ENCODE measurements at places on chromosomes 3 and 15. TPM values are rescaled to one million over a fixed set of nuclear protein-coding genes. Genes with fewer than 3 reads are reported as not detected.

- peaks cover 17% of the 10 kb centered on the region for H3K27me3 ChIP-seq
- no peak overlapping the region for H3K4me3 ChIP-seq
- H3K27ac ChIP-seq: no peak overlapping the region
- no peaks in the 10 kb centered on the region for H3K36me3 ChIP-seq
Measured at GRCh38 chr3:51953445-51953844, 1.7 kb upstream of the GPR62 start.

- H3K36me3 ChIP-seq: no peaks in the 10 kb centered on the region
- no peak for DNase-seq
- no peaks in the 10 kb centered on the region for H3K4me1 ChIP-seq
- peaks cover 6% of the 10 kb centered on the region for H3K27me3 ChIP-seq
- no peak overlapping the region for H3K4me3 ChIP-seq
- no peak overlapping the region for H3K27ac ChIP-seq
Measured at GRCh38 chr3:159782724-159783421, 205.8 kb upstream of the IL12A start.

GRCh38 chr15:84799511-84800187, 17.5 kb upstream of the ALPK3 start:
- peaks cover 16% of the 10 kb centered on the region for H3K36me3 ChIP-seq
- no peaks in the 10 kb centered on the region for H3K4me1 ChIP-seq
- no peak overlapping the region for H3K4me3 ChIP-seq
- no peak overlapping the region for H3K27ac ChIP-seq

DNA sequence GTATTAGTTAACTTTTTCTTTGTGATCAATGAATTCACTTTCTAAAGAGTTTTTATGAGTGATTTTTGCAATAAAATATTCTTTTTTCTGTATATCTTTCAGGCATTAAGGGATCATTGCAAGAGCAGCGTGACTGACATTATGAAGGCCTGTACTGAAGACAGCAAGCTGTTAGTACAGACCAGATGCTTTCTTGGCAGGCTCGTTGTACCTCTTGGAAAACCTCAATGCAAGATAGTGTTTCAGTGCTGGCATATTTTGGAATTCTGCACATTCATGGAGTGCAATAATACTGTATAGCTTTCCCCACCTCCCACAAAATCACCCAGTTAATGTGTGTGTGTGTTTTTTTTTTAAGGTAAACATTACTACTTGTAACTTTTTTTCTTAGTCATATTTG, 24.4 kb downstream of the SELENOT start:
- H3K4me3 ChIP-seq: no peak overlapping the region
- DNase-seq: no peak
- no peak overlapping the region for H3K27ac ChIP-seq

- no peak overlapping the region for H3K27ac ChIP-seq
- H3K27me3 ChIP-seq: no peaks in the 10 kb centered on the region
- H3K4me1 ChIP-seq: no peaks in the 10 kb centered on the region
- no peak for DNase-seq
- no peak overlapping the region for H3K4me3 ChIP-seq
Measured at GRCh38 chr3:173939331-173939730, 541.8 kb downstream of the NLGN1 start.

- H3K27ac ChIP-seq: no peak overlapping the region
- no peaks in the 10 kb centered on the region for H3K27me3 ChIP-seq
- DNase-seq: no peak
- H3K4me1 ChIP-seq: no peaks in the 10 kb centered on the region
- H3K4me3 ChIP-seq: no peak overlapping the region
- H3K36me3 ChIP-seq: no peaks in the 10 kb centered on the region
Measured at GRCh38 chr3:154850921-154851320, 229.2 kb upstream of the MME start.

- no peaks in the 10 kb centered on the region for H3K27me3 ChIP-seq
- H3K36me3 ChIP-seq: no peaks in the 10 kb centered on the region
- no peaks in the 10 kb centered on the region for H3K4me1 ChIP-seq
- no peak overlapping the region for H3K4me3 ChIP-seq
- DNase-seq: no peak
Measured at GRCh38 chr3:165903885-165904630, 66.8 kb upstream of the BCHE start.

GRCh38 chr3:126438186-126438585, 37.5 kb downstream of the ZXDC start:
- no peak overlapping the region for H3K27ac ChIP-seq
- no peaks in the 10 kb centered on the region for H3K27me3 ChIP-seq
- H3K36me3 ChIP-seq: peaks cover 20% of the 10 kb centered on the region
- no peaks in the 10 kb centered on the region for H3K4me1 ChIP-seq
- H3K4me3 ChIP-seq: no peak overlapping the region

- H3K36me3 ChIP-seq: no peaks in the 10 kb centered on the region
- H3K27ac ChIP-seq: no peak overlapping the region
- no peak for DNase-seq
- peaks cover 24% of the 10 kb centered on the region for H3K4me1 ChIP-seq
- no peak overlapping the region for H3K4me3 ChIP-seq
Measured at GRCh38 chr15:91520850-91521249, 332.7 kb upstream of the SLCO3A1 start.

GRCh38 chr3:188605231-188605630, 451.3 kb downstream of the LPP start:
- H3K27me3 ChIP-seq: no peaks in the 10 kb centered on the region
- H3K4me1 ChIP-seq: peaks cover 10% of the 10 kb centered on the region
- H3K36me3 ChIP-seq: peaks cover 18% of the 10 kb centered on the region
- H3K4me3 ChIP-seq: no peak overlapping the region
- no peak for DNase-seq

DNA sequence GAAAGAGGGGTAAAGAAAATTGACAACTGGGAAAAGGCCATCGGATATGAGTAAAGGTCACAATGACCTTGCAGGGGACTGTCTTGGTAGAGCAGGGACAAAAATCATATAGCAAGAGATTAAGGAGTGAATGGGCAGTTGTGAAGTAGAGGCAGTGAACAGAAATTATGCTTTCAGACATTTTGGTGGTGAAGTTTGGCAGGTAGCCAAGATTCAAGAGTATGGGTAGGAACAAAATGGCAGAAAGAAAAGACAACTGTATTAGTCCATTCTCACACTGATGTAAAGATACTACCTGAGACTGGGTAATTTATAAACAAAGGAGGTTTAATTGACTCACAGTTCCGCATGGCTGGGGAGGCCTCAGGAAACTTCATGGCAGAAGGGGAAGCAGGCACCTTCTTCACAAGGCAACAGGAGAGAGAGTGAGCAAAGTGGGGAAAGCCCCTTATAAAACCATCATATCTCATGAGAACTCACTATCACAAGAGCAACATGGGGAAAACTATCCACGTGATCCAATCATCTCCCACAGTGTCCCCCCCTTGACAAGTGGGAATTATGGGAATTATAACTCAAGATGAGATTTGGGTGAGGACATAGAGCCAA, 84.0 kb downstream of the CGNL1 start:
- peaks cover 1% of the 10 kb centered on the region for H3K27me3 ChIP-seq
- DNase-seq: no peak
- no peaks in the 10 kb centered on the region for H3K36me3 ChIP-seq
- H3K27ac ChIP-seq: no peak overlapping the region
- no peak overlapping the region for H3K4me3 ChIP-seq

- H3K27ac ChIP-seq: no peak overlapping the region
- H3K4me1 ChIP-seq: no peaks in the 10 kb centered on the region
- H3K36me3 ChIP-seq: peaks cover 41% of the 10 kb centered on the region
- no peak overlapping the region for H3K4me3 ChIP-seq
- no peaks in the 10 kb centered on the region for H3K27me3 ChIP-seq
- DNase-seq: no peak
Measured at GRCh38 chr15:80185152-80185551, 32.4 kb downstream of the FAH start.

GRCh38 chr3:27675287-27675686, 46.8 kb downstream of the EOMES start:
- no peak for DNase-seq
- H3K27me3 ChIP-seq: no peaks in the 10 kb centered on the region

- no peak overlapping the region for H3K4me3 ChIP-seq
- H3K27ac ChIP-seq: no peak overlapping the region
- no peak for DNase-seq
- peaks cover 30% of the 10 kb centered on the region for H3K4me1 ChIP-seq
Measured at GRCh38 chr15:78102741-78103140, 10.4 kb downstream of the SH2D7 start.

DNA sequence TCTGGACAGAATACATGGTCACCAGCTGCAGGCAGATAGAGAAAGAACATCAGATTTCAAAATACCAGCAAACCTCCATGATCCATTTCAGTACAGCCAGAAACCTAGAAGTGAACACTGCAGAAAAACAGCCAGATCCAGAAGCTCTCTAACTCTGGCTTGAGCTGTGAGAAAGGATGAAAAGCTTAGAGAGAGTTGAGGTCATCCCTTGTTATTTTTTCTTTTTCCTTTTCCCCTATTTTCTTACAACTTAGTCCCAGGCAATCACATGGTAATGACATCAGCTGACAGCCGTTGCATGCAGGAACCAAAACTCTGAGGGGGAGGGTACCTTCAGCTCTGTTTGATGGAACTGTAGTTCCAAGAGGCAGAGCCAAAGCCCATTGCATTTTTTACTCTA, 113.2 kb downstream of the TCF12 start:
- no peaks in the 10 kb centered on the region for H3K27me3 ChIP-seq
- H3K36me3 ChIP-seq: peaks cover 3% of the 10 kb centered on the region
- peak; percentile 23 for DNase-seq
- H3K27ac ChIP-seq: no peak overlapping the region

DNA sequence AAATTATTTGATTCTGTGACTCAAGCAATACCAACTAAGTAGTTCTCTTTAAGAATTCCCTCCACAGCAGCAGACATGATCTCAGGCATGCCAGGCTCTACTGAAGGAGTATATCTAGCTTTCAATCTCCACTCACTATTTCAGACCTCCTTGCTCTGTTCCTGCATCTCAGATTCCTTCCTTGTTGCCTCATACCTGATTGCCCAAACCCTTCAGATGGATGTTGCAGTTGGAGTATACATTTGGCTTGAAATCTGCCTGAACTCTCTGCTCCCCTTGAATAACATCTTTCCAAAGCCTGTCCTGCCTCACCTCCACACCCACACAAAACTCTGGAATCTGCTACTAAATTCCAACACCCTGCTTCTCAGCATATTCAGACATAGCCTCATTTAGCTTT, 19.8 kb upstream of the TM4SF4 start:
- no peak for DNase-seq
- peaks cover 25% of the 10 kb centered on the region for H3K27me3 ChIP-seq
- no peaks in the 10 kb centered on the region for H3K4me1 ChIP-seq
- H3K36me3 ChIP-seq: no peaks in the 10 kb centered on the region

- peak; percentile 88 for DNase-seq
- H3K27me3 ChIP-seq: no peaks in the 10 kb centered on the region
- no peak overlapping the region for H3K4me3 ChIP-seq
- H3K4me1 ChIP-seq: peaks cover 16% of the 10 kb centered on the region
- H3K36me3 ChIP-seq: no peaks in the 10 kb centered on the region
- H3K27ac ChIP-seq: no peak overlapping the region
Measured at GRCh38 chr3:102229062-102229655, 205.7 kb upstream of the ZPLD1 start.

DNA sequence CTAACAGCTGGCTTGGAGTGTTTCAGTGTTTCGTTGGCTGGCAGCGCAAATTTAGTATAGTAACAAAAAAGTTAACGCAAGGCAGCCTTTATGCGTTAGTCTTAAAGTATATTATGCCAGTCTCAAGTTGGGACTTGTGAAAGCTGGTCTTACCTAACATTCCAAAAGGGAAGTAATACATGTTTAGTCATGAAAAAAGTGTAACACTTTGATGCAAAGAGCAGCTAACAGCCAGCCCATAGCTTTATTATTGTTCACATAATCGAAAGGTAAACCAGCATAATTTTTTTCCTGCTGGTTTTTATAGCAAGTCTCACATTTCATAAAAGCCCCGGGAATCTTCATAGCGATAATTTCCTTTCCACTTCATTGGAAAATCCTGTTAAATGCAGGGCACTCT, 2.4 kb upstream of the GPR87 start:
- H3K4me3 ChIP-seq: no peak overlapping the region
- peaks cover 13% of the 10 kb centered on the region for H3K4me1 ChIP-seq
- no peak for DNase-seq
- H3K27me3 ChIP-seq: no peaks in the 10 kb centered on the region
- H3K27ac ChIP-seq: no peak overlapping the region
- H3K36me3 ChIP-seq: no peaks in the 10 kb centered on the region

- DNase-seq: no peak
- no peak overlapping the region for H3K4me3 ChIP-seq
- no peaks in the 10 kb centered on the region for H3K4me1 ChIP-seq
- H3K36me3 ChIP-seq: no peaks in the 10 kb centered on the region
- H3K27ac ChIP-seq: no peak overlapping the region
Measured at GRCh38 chr15:52100807-52101442, 11.7 kb downstream of the BCL2L10 start.

GRCh38 chr3:156017352-156018030, 102.9 kb upstream of the KCNAB1 start:
- H3K4me3 ChIP-seq: no peak overlapping the region
- no peak overlapping the region for H3K27ac ChIP-seq
- no peaks in the 10 kb centered on the region for H3K4me1 ChIP-seq
- DNase-seq: no peak
- no peaks in the 10 kb centered on the region for H3K36me3 ChIP-seq

DNA sequence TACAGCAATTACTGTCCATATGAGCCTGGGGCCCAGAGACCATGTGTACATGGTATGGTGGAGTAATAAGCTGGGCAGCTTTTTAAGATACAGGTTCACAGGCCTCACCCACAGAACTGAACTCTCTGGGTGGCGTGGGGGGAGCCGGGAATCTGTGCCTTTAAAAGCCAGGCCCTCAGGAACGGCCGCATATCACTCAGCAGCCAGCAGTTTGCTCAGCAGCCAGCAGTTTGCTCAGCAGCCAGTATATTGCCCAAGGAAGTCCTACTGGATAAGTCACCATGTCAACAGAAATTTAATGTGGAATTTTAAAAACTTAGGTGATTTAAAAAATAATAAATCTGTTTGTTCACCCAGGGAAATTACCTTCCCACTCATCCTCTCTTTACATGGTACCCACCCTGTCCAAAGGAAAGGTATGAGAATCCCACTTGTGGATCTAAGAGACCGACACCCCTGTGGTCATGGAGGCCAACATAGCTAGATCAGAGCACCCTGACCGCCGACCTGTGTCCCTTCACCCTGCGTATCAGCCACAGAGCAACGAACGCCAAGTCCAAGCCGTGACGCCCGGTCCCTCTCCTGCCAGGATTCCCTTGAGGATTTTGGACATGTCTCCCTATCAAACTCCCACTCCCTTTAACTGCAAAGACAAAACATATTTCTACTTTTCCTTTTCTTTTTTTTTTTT, 95.7 kb upstream of the CHRM5 start:
- no peaks in the 10 kb centered on the region for H3K4me1 ChIP-seq
- H3K36me3 ChIP-seq: peaks cover 10% of the 10 kb centered on the region
- H3K4me3 ChIP-seq: no peak overlapping the region
- no peaks in the 10 kb centered on the region for H3K27me3 ChIP-seq
- no peak for DNase-seq
- H3K27ac ChIP-seq: no peak overlapping the region

Gene GATM
- 1.2 TPM for total RNA-seq

Gene ARPIN
- total RNA-seq: not detected

Gene STARD9
- 1.9 TPM for total RNA-seq

Gene FBXO40
- not detected for total RNA-seq

Gene ECE2
- not detected for total RNA-seq

Gene GPR149
- total RNA-seq: not detected

Gene ARL6
- 3.0 TPM for total RNA-seq

Gene ESYT3
- 1.1 TPM for total RNA-seq

Gene CHL1
- not detected for total RNA-seq

All from activated naive CD4-positive, alpha-beta T cell treated with anti-CD3 and anti-CD28 coated beads for 36 hours (primary cell).